Activated CD8-positive, alpha-beta memory T cell treated with anti-CD3 and anti-CD28 coated beads for 1 hour (primary cell): ENCODE measurements at places on chromosomes 5 and 9.

DNA sequence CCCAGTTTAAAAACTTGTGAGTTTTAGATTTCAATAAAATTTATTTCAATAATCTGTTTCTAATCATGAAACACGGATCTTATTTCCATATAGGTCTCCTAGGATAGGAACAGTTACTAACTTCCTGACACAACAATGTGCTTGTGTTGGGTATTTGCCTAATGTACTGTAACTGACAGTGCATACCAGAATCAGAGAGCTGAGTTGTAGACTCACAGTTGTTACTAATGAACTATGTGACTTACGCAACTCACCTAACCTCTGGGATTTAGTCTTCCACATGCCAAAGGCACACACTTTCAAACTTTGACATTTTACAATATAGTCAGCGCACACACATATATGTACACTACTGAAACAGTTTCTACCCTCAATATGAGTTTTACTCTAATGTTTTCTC, 77.7 kb downstream of the HOMER1 start:
- DNase-seq, result no peak

DNA sequence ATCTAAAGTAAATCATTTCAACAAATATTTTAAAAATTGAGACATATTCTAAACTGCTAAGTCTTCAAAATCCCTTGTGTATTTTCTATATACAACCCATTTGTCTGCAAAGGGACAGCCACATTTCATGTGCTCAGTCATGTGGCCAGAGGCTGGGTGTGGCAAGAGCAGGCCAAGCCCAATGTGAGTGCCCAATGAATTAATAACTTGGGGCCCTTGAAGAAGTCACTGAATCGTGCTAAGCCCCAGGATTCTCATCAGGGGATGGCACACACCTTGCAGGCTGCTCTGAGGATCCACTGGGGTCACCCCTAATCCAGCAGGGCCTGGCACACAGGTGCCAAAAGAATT, 78.2 kb upstream of the SMIM23 start:
- DNase-seq, result no peak

- no peak for DNase-seq
Observed at GRCh38 chr5:136079195-136079985, 50.6 kb downstream of the TGFBI start.

GRCh38 chr5:151595411-151595826, 4.3 kb upstream of the FAT2 start:
- DNase-seq, result no peak

DNA sequence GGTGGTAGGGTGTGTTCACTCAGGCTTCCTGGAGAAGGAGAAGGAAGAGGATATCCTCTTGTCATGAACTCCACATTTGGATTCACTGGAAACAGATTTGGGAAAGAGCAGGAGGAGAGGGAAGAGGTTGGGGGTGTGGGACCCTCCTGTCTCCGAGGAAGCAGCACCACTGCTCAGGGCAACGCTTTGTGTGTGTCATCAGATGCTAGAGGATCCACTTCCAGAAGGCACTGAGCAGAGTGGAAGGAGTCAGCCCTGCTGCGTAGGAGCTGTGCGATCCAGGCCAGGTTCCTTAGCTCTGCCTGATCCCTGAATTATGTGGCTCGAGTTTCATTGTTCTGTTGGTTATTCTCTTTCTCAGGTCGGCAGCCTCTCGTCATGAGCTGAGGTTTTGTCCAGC, 37.3 kb upstream of the TJP2 start:
- DNase-seq, result no peak

GRCh38 chr9:84141741-84142370, 161.3 kb downstream of the RMI1 start:
- DNase-seq, result no peak

GRCh38 chr5:109711673-109712072, 21.9 kb downstream of the MAN2A1 start:
- no peak for DNase-seq
